ENCODE measurements at places on chromosomes 5 and 9.
A peak's percentile ranks its signal among the peaks of the same experiment; 100 is the strongest.

GRCh38 chr9:93303806-93304573, 120.1 kb downstream of the WNK2 start:
- DNase-seq, result no peak

- DNase-seq, result peak; percentile 91
These were observed at the start of gene ANP32B for GRCh38 chr9:97982683-97983588. TSS of gene ANP32B (plus strand) at chr9:97983341. CDS start at chr9:97983556, 215 bp downstream.

DNA sequence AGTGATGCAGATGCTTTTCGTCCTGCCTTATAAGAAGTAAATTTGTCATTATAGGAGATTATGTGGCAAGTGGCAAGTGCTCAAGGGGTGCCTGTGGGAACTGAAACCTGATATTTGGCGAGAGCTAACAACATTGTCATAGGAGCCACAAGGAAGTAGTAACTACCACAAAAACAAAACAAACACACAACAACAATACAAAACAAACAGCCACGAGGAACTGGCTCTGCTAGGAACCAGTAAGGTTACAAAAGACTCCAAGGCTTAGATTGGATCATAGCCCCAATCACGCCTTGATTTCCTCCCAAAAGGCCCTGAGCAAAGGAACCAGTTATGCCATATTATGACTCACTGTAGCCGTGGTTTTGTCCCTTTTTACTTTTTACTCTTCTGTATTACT, 1045.2 kb downstream of the CDH12 start:
- no peak for DNase-seq

- DNase-seq, result no peak
These were observed 192.4 kb downstream of the DOCK8 start for GRCh38 chr9:406886-407654.

DNA sequence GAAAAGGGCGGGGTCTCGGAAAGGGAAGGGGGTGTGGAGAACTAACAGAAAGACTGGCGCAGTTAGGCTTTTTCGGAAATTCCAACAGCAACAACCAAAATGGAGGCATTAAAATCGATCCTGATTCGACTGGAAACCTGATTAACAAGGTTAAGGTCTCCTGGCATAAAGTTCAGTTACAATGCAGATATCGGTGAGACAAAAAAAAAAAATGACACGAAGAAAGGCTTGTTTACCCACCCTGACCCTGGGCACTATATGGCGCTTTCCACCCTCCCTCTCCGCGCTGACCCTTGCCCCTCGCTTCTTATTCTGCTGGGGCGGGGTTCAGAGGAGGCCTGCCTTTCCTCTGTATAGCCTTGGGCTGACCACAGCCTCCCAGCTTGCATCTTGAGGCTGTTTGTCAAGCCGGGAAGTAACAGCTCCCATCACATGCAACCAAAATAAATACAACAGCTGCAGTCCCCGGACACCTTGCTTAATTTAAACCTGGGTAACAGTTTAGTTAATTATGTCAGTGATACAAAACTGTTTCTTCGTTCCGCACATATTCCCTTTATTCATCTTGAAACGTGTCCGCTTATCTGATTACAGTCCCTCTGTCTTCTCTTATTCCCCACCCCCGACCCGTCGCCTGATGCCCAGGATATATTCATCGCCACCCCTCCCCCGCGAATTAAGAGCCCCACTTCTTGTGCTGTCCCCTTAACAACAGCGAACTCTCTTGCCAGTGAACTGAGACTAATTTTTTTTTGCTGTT, 795 bp upstream of the PJA2 start:
- DNase-seq, result peak; percentile 28

GRCh38 chr5:95422838-95423237, 31.7 kb downstream of the FAM81B start:
- peak; percentile 10 for DNase-seq

- DNase-seq, result peak; percentile 87
These were observed 39.3 kb upstream of the ANKRD33B start for GRCh38 chr5:10524376-10525123.

GRCh38 chr5:181245427-181246275, 1.9 kb upstream of the RACK1 start:
- no peak for DNase-seq

GRCh38 chr5:177501874-177502678, 4.7 kb upstream of the PDLIM7 start:
- DNase-seq, result no peak

DNA sequence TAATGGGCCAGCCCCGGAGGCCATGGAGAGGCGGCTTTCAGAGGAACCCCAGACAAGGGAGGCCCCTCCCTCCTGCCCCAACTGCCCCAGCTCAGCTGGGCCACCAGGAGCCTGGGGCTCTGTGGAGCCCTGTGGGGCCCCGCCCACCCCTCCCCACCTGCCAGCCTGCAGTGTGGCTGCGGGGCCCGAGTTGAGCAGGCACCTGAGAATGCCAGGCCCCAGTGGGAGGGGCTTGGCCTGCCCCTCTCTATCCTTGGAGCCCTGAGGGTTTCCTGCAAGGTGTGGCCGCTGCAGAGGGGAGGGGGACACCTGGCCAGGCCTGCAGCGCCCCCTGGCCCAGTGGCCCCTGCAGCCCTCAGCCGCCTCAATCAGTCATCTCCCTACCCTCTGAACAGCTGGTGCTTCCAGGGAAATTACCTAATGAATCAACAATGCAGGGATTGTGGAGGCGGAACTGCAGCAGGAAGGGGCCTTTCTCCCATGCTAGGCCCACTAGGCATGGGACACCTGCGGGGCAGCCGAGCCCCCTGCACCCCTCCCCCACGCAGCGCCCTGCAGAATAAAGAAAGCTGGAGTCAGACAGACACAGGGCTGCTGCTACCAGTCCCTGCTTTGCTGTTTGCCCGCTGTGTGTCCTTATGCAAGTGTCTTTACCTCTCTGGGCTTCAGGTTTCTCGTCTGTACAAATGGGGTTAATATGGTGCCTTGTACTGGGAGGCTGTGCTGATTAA, 48.0 kb downstream of the LMX1B start:
- DNase-seq, result no peak

DNA sequence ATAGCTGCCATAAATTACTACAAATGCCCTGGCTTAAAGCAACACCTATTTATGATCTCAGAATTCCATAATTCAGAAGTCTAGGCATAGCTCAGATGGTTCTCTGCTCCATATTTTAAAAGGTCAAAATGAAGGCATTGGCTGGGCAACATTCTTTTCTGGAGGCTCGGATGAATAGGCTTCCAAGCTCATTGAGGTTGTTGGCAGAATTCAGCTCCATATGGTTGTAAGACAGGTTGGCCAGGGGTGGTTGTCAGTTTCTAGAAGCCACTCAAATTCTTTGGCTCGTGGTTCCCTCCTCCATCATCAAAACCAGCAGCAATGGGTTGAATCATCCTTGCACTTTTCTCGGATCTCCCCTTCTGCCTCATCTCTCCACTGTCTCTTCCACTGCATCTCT, 49.4 kb downstream of the TGFBR1 start:
- DNase-seq, result no peak

DNA sequence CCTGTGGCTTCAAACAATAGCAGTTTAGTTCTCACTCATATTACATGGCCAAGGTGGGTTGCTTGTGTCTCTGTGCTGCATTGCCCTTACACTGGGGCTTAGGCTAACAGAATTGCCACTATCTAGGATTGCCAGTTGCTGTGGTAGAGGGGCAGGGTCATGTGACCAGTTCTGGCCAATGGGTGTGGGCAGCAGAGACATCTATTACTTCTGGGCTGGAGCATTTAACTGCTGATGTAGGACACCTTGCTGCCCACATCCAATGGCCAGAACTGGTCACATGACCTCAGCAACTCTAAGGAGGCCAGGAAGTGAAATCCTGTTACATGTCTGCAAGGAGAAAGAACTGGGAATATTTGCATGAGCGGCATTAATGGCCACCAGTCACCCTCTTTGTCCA, 199.3 kb downstream of the C9orf152 start:
- no peak for DNase-seq

- no peak for DNase-seq
These were observed 114.4 kb downstream of the ZNF608 start for GRCh38 chr5:124631874-124632550.

DNA sequence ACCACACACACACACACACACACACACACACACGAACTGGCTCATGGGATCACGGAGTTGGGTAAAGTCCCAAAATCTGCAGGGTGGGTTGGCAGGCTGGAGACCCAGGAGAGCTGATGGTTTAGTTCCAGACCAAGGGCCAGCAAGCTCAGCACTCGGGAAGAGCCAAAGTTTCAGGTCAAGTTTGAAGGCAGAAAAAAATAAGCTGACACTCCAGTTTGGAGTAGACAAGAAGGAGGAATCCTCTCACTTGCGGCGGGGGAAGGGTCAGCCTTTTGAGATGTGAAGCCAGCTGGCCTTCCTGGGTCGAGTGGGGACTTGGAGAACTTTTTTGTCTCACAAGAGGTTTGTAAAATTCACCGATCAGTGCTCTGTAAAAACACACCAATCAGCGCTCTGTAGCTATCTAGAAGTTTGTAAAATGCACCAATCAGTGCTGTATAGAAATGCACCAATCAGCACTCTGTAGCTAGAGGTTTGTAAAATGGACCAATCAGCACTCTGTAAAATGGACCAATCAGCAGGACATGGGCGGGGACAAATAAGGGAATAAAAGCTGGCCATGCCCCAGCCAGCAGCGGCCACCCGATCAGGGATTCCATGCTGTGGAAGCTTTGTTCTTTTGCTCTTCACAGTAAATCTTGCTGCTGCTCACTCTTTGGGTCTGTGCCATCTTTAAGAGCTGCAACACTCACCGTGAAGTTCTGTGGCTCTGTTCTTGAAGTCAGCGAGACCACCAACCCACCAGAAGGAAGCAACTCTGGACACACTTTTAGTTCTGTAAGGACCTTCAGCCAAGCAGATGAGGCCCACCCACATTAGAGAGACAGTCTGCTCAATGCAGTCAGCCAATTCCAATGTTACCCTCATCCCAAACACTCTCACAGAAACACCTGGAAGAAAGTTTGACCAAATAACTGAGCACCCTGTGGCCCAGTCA, 37.8 kb upstream of the UNC5A start:
- DNase-seq, result no peak

GRCh38 chr9:130662099-130662969, 2.1 kb upstream of the PRDM12 start:
- DNase-seq, result no peak

DNA sequence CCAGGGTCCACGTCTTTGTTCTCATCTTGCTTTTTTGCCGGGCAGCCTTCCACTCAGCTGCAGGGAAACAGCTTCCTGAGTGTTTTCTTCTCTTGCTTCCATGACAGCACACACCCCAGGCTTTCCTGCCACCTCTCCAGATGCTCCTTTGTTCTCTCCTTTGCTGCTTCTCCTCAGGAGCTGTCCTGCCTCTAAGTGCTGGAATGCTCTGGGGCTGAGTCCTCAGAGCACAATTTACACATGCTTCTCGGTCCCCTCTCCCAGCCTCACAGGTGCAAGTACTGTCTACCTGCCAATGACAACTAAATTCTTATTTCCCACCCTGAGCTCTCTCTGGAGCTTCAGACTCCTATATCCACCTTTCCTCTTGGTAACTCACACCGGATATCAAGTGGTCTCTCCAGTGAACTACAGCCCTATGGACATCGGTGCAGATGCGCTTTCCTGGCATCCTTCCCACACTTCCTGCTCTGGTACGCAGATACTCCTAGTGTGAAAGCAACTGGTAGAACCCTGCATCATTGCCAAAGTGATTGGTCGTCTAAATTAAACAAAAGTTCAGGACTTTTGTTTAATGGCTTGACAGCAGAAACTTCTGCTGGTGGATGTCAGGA, 13.4 kb upstream of the ACSL6 start:
- no peak for DNase-seq

- DNase-seq, result no peak
These were observed 57.2 kb upstream of the LPAR1 start for GRCh38 chr9:111095441-111095840.

GRCh38 chr5:113122053-113122452, 145.5 kb downstream of the DCP2 start:
- peak; percentile 93 for DNase-seq

DNA sequence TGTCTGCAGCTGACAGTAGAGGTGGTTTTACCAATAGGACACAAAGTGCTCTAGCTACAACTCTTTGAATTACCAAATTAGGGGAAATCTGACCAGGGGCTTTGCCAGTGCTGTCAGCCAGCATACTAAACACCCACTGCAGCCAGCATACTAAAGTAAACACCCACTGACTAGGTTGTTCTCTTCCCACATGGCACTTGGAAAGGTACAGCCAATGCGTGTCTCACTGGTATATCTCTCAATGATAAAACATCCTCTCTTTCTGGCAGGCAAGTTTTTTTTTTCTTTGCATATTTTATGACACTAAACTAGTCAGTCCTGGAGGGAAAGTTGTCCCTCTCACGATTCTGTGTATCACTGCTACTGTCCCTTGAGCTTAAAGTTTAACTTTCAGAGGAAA, 216.1 kb downstream of the TLE1 start:
- no peak for DNase-seq

DNA sequence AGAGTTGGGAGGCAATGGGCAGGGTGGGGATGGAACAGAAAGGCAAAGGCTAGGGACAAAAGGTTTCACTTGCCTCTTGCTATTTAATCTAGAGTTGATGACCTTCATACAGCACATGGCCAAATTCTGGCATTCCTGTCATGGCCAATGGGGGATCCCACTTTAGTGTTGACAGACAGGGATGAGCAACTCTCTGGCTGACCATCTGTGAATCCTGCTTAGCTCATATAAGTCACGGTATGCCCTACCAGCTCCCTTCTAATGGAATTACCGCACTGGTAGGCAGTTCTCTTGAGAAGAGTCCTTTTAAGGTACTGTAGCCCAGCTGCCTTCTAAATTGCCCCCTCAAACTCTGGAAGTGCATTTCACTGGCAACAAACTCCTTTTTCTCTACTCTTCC, 76.1 kb downstream of the MAMDC2 start:
- DNase-seq, result no peak

DNA sequence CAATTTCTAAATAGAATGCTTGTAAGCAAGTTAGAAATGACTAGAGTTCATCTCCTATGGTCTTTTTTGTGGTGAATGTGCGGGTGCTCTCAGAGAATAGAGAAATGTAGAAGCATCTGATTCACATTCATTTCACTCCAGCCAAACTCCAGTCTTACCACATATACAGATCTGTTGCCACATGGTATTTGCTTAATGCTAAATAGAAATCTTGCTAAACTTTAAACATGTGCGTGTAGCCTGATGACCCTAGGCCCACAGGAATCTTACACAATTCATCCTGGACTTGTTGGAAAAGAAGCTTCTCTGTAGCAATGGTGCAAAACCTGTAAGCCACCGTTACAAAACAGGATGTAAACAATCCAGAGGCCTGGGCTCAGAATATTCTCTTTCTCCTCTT, 135.2 kb downstream of the PCSK1 start:
- peak; percentile 94 for DNase-seq

DNA sequence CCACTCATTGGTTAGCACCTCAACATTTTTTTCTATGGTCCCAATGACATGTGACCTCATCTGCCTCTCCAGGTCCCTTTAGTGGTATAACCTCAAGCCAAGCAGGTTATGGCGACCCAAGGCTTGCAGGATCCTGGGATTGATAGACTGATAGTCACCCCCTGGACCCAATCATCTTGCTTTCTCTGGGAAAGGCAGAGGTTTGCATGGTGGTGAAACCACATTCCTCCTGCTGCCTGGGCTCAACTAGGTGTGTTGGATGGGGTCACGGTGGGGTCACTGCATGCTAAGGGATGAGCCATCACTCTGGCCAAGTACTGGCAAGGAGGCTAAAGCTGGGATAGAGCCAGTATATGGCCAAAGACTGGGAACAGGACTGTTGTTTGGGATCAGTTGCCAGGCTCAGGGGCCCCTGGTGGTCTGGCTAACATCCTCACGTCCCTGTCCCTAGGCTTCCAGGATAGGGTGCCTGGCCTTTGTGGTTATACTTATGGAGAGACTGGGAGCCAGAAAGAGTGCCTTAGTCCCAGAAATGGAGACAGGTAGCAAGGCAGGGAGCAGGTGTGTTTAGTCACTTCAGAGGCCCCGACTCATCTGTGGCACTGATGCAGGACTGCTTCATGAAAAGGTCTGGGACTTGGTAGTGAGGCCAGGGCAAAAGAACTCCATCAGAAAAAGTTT, 4.6 kb upstream of the SMIM32 start:
- no peak for DNase-seq
